Stimulated activated CD8-positive, alpha-beta memory T cell treated with anti-CD3 and anti-CD28 coated beads, Interleukin-2, amount 100 ng/mL, for 1 hour (primary cell): ENCODE measurements at places on chromosomes 3 and 15.

DNA sequence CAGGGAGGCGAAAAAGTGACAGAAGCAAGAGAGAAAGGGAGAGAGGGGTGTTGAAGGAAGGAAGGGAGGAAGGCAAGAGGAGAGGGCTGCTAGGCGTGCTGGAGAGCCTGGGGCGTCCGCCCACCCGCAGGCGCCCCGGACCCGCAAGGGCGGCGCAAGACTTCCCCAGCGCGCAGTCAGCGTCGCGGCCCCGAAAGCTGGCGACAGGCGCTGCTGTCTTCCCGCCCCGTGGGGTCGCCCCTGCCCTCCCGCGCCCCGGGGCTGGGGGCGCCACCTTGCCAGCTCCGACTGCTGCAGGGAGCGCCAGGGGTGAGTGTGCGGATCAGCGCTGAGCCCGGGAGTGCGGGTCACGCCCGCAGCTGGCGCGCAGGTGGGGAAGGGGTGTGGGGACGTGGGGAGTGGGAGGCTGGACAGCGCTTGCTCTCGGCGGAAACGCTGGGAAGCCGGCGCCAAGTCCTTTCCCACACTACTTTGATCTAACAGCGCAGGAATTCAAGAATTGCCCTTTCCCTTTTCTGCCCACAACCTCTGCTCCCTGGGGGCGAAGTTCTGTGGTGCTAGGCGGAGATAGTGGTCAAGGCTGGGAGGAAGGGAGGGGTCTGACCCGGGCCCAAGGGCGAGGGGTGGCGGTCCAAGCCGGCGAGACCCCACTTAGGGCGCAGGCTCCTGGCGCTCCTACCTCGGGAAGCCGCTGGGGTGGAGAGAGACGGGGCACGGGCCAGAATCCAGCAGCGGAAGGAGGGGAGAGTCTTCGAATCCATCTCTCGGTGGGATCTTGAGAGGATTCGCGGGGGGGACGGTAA is 266.1 kb downstream of the CGGBP1 start:
- no peak for DNase-seq

DNA sequence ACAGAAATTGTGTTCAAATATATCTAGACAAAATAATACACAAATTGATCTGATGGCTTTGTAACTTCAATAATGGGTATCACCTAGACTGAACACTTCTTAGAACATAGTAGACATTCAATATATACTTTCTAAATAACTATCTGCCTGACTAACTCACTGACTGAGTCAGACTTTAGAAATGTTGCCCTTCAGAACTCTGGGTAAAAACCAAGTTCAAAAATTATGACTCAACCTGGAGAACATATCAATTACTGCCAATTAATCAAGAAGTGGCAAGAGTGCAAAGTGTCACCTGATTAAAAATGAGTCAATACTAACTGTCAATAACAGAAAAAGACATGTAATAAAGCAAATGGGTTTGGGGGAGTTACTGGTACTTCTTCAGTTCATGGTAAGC is 144.6 kb upstream of the TMCO5A start:
- DNase-seq = no peak

- no peak for DNase-seq
Measured at GRCh38 chr3:81513591-81513990, 247.9 kb downstream of the GBE1 start.

DNA sequence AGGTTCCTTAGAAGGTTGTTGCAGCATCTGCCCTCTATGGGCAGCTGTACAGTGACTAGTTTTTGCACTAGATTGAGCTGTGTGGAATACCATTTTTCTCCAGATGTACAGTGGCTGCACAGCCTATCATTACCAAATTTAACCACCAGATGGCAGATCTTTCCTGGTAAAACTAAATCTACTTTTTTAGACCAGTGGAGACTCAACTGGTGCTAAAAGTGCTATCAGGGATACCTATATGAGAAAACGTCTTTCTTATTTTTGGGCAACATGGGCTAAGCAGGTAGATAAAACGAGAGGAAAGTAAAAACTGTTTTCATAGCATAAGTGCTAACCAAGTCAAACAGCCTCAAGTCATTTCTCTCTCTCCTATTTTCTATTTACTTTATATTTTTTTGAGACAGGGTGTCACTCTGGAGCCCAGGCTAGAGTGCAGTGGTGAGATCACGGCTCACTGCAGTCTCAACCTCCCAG is 21.2 kb downstream of the IGSF10 start:
- DNase-seq = no peak
